ENCODE measurements at places on chromosomes 7 and 10.

- DNase-seq, result no peak
Observed at GRCh38 chr7:134549366-134549765, 456 bp downstream of the AKR1B15 start.

- peak; percentile 56 for DNase-seq
Observed at GRCh38 chr10:101018600-101019439, 12.1 kb downstream of the PDZD7 start.

GRCh38 chr7:29463504-29464158 is 100.0 kb upstream of the PRR15 start:
- no peak for DNase-seq

DNA sequence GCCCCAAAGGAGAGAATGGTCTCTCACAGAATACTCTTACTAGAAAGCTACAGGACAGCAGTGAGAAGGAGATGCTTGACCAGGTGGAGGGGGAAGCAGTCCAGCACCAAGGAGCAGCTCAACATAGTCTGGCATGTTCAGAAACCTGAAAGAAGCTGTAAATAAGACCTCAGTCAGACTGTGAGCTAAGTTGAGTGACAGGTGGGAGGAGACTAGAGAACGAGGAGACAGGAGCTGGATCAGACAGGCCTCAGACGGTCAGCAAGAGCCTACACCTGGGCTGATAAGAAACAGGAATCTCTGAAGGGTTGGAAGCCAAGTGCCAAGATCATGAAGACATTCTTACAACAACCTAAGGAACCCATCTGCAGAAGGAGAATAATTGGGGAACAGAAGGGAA is 54.5 kb downstream of the ELMO1 start:
- no peak for DNase-seq

DNA sequence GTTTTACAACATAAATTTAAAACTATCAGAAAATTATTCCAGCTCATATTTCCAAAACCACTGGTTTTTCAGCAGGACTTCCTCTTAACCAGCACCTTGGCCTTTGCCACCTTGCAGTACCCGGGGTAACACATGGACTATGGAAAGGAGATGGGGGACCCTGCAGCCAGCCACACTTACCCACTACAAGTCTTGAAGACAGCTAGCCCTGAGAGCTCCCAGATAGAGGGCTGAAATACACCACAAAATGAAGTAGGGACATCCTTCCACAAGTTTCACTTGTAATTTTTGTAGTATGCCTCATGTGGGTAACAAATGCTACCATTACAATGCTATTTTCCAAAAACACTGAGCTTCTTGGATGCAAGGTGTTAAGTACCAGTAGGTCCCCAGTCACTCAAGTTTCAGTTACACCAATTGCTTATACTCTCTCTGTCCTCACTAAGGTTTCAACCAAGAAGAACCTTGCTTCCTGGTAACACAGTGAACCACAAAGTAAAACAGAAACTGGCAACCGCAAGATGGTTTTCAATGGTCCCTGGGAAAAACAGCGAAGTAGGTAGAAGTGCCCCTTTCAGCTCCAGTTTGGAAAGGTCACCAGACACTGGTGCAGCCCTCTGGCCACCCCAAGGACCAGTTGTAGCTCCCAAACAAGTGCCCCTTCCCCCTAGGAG is 110.9 kb downstream of the SGMS1 start:
- no peak for DNase-seq

- no peak for DNase-seq
Observed at GRCh38 chr7:1354661-1355567, 104.4 kb downstream of the MICALL2 start.
